ENCODE measurements at places on chromosomes 6 and 20. TPM values are rescaled to one million over a fixed set of nuclear protein-coding genes. Genes with fewer than 3 reads are reported as not detected.

Gene TOX2
- 21.5 TPM for polyA plus RNA-seq

Gene LIME1
- polyA plus RNA-seq, result 124 TPM

Gene TP53TG5
- 0.24 TPM for polyA plus RNA-seq

Gene DNAH8
- polyA plus RNA-seq, result not detected

Gene TNFRSF6B
- polyA plus RNA-seq, result 0.65 TPM

Gene OR2H1
- not detected for polyA plus RNA-seq

Gene TGM3
- not detected for polyA plus RNA-seq

Gene GPX5
- not detected for polyA plus RNA-seq

Gene ENPP5
- polyA plus RNA-seq, result not detected

Gene SCRT2
- polyA plus RNA-seq, result not detected

Gene CAP2
- 0.10 TPM for polyA plus RNA-seq

Data from GM12878 (cell line).